ENCODE measurements at places on chromosomes 6 and 20.

DNA sequence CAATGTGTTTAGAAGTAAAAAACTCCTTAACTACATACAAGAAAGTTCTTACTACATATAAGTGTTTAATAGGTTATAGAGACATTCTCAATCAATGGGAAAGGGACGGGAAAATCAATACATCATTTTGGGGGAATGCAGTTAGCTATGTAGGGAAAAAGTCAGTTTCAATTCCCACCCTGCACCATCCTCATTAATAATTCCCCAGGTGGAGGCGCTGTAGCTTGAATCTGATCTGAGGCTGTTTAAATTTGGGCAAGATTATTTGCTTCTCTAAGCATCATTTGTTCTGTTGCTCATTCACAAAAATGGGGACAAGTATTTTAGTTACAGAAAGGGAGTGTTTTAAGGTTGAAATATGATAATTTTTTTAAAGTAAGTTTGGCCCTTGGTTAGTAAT lies 19.1 kb downstream of the OLIG3 start:
- DNase-seq, result no peak

- DNase-seq, result no peak
These were observed 49.6 kb upstream of the GFRAL start for GRCh38 chr6:55277646-55278045.

DNA sequence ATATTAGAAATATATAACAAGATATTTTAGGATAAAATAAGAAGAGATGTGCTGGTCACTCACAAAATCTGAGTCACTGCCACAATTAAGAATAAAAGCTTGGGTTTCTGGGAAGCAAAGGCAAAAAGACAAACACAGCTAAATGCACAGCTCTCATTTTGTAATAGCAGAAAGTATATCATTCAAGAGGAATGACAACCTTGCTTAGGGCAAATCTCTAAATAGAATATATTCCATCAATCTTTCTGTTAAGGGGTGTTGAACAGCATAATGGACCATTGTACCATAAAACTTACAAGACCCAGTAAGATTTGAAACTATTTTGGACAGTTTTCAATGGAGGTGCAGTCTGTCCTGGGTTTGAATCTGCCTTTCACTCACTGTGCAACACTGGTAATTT lies 464.9 kb upstream of the SOX4 start:
- no peak for DNase-seq

GRCh38 chr6:154602708-154603107 lies 92.2 kb upstream of the CNKSR3 start:
- no peak for DNase-seq

GRCh38 chr6:166830891-166831363 lies 125.4 kb downstream of the RNASET2 start:
- DNase-seq, result no peak

DNA sequence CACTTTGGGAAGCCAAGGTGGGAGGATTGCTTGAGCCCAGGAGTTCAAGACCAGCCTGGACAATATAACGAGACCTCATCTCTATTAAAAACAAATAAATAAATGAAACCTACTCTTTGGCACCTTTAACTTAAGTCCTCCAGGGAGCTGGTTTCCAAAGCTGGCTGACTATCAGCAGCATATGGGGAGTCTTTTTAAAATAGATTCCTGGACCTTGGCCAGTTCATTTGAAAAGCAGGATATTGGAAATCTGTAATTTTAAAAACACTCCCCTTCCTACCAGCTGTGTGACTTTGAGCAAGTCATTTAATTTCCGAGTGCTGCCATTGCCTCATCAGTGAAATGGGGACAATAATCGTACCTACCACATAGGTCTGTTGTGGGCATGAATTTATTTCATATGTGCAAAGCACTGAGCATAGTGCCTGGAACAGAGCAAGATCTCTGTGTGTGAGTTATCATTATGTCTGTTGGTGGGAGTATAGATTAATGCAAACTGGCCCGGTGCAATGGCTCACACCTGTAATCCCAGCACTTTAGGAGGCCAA lies 40.9 kb upstream of the PTPN1 start:
- DNase-seq, result no peak
